ENCODE measurements at places on chromosomes 13 and 19. TPM values are rescaled to one million over a fixed set of nuclear protein-coding genes. Genes with fewer than 3 reads are reported as not detected.

GRCh38 chr13:48535766-48536165, 2.9 kb upstream of the RCBTB2 start:
- DNase-seq, result no peak

GRCh38 chr19:46371371-46371901, 24.5 kb downstream of the PPP5C start:
- no peak for DNase-seq

Gene ZSCAN1
- not detected for total RNA-seq

Gene LILRA1
- 0.22 TPM for total RNA-seq

Gene CFD
- 200 TPM for total RNA-seq

DNA sequence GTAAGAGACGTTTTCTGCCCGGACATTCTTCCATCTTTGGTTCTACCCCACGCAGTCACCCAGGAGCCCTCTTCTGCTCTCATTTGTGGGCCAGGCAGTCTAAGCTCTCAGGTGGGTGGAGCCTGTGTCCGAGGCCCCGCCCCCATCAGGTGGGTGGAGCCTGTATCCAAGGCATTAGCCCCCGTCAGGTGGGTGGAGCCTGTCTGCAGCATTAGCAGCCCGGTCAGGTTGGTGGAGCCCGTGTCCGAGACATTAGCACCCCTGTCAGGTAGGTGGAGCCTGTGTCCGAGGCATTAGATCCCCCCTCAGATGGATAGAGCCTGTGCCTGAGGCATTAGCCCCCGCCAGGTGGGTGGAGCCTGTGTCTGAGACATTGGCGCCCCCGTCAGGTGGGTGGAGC, 45.5 kb upstream of the C13orf46 start:
- no peak for DNase-seq

GRCh38 chr19:32767951-32768679, 48.5 kb downstream of the TDRD12 start:
- no peak for DNase-seq

DNA sequence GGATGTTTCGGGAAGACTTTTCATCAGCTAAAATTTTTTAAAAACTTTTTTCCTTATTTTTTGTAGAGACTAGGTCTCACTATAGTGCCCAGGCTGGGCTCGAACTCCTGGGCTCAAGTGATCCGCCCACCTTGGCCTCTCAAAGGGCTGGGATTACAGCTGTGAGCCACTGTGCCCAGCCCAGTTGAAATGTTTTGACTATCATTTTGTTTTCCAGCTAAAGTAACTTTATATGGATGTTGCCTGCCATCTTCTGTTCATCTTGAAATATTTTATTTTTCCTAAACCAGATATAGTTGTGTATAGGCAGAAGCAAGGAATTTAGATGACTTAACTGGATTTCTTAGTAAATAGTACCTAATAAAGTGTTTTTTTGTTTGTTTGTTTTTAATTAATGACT, 7.0 kb downstream of the CAB39L start:
- peak; percentile 25 for DNase-seq

- DNase-seq, result no peak
Measured at GRCh38 chr13:47081850-47082249, 185.0 kb upstream of the HTR2A start.

Gene FLT1
- total RNA-seq, result 40.7 TPM

DNA sequence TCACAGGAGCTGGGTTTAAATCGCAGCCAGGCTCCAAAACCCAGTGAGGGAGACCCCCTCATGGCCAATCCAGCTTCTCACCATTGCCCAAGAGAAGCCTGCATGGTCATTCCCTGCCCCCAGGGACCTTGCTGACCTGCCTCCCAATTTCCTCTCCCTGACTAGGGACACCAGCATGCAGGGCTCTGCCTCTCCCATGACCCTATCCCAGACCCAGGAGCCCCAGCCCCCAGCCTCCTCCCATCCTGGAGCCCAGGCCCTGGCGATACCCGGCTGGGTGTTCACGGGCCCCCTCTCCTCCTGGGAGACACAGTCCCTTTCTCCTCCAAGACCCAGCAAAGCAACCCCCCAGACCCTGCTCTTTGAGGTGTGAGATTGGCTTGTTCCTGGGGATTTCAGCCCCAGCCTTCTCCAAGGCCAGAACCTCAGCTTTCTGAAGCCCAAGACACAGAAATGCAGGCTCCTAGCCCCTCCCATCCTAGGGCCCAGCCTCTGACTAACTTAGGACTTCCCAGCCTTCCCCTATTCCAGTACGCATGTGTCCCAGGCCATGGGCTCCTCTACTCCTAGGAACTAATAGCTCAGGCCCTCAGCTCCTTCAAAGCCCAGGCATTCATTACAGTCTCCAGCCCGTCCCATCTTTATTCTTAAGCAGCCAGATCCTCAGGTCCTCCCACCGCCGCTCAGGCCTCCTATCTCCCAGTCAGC, 1.1 kb downstream of the GYS1 start:
- peak; percentile 63 for DNase-seq

GRCh38 chr13:30743319-30744055, 8.1 kb downstream of the ALOX5AP start:
- no peak for DNase-seq

- DNase-seq, result no peak
Measured at GRCh38 chr13:41074523-41074922, 13.2 kb downstream of the WBP4 start.

- no peak for DNase-seq
Measured at GRCh38 chr19:13965926-13966683, 13.8 kb downstream of the DCAF15 start.

- no peak for DNase-seq
Measured at GRCh38 chr13:57611969-57612368, 19.6 kb upstream of the PCDH17 start.

- DNase-seq, result no peak
Measured at GRCh38 chr19:33754361-33754760, 42.3 kb upstream of the KCTD15 start.

- DNase-seq, result no peak
Measured at GRCh38 chr19:46533078-46533620, 37.5 kb upstream of the PNMA8B start.

GRCh38 chr13:48775285-48775684, 121.6 kb downstream of the CYSLTR2 start:
- no peak for DNase-seq

Gene LNX2
- total RNA-seq, result 11.2 TPM

Gene DNAAF3
- total RNA-seq, result 1.8 TPM

Gene LILRB5
- total RNA-seq, result 5.7 TPM

- DNase-seq, result no peak
Measured at GRCh38 chr19:4557971-4558941, 1.2 kb downstream of the SEMA6B start.

DNA sequence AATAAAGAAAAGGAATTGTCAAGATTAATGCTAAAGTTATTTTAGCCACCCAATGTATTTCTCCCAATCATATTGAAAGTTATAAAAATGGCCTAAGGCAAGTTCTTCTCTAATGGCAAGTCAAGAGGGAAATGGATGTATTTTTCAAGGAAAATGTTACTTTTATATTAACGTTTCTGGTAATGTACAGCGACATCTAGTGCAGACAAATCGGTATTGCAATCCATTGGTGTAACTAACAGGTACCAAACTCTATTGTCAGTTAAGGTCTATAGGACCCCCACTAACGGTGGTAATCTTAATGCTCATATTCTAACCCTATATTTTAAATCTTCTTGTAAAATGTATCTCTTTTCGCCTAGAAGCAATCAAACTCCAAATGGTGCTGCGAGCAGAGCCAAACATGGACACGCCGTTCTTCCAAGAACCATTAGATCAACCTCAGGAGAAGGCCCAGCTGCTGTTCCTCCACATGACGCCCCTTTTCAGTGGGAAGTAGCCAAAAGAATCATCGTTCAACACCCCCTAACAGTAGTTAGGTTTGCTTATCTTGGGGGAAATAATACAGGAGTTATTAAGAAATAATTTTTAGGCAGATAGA, 98.5 kb upstream of the PABPC3 start:
- no peak for DNase-seq

Gene ZNF416
- 4.6 TPM for total RNA-seq

DNA sequence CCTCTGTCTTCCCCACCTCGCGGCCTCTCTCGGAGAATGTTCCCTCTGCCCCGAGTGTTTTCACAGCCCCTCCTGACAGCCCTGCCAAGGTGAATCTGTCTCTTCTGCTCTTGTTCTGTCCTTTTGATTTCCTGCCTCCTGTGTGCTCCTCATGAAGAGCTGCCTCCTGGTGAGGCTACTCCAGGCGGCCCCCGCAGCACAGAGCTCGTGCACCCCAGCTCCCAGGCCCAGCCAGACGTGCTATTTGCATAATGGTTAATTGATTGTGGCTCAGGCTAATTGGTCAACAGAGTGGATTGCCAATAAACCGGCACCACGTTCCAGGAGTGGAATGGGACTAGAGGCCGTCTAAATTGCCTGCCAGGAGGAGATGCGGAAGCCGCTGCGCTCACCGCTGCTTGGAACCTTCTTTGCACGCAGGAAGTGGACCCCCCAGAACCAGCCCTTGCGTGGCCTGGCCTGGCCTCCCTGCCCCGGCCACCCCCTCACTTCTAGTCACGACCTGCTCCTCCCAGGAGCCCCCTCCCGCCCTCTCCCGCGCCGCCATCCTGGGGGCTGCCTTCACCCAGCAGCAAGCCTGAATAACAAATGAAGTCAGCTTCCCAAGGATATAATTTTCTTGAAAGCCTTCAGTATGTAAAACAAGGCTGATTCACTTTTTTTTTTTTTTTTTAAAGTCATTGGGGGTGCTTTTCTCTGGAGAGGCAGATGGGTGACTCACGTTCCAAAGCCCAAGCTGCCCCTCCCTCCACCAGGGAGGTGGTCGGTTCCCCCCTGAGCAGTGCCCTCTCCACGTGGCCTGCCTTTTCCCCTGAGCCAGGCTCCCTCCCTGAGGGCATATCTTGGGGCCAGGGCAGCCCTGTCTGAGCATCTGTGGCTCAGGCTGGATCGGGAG, 144.0 kb downstream of the KDM4B start:
- no peak for DNase-seq

GRCh38 chr13:92951273-92951890, 275.2 kb upstream of the GPC6 start:
- no peak for DNase-seq

DNA sequence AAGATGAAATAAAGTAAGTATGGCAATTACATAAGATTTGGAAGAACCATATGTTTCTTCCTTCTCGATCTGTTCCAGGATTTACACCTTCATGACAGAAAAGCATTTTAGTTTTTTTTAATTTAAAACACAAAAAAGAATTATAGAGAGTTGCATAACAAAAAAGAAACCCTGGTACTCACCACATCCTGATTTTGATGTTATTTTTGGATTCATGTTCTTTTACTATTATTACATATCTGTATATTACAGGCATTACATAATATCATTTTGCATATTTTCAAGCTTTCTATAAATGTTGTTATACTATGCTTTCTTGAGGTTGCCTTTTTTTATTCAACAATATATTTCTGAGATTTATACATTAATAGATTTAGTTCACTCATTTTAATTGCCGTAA, 6.7 kb upstream of the KATNAL1 start:
- DNase-seq, result no peak

Gene MYO16
- total RNA-seq, result 1.7 TPM

DNA sequence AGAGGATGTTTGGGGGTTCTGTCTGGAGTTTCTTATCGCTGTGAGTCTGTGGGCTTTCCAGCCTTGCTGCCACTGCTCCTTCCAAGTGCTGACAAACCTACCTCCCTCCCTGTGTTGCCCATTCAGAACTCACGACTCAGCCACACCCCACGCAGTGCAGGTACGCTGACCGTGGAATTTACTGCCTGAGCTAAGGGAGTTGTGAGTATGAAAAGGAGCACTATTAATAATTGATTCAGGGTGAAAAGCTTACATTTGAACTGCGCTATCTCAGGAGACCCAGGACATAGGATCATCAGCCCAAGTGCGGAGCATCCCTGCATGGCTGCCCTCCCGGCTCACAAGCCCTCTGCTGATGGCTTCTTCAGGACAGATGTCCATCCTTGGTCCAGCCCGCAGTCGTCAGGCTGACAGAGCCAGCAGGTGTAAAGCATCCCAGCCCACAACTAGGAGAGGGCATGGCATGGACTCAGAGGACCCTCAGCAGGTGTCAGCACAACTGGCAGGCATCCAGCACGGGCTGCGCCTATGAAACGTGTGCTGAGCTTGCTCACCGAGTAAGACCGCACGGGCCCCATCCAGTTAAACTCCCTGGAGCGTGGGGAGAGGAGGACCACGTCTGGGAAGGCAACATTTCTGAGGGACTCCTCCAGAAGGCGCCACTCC, 244.0 kb downstream of the COL4A1 start:
- DNase-seq, result no peak

Gene ATXN8OS
- total RNA-seq, result not detected

Gene CERS1
- 1.4 TPM for total RNA-seq

DNA sequence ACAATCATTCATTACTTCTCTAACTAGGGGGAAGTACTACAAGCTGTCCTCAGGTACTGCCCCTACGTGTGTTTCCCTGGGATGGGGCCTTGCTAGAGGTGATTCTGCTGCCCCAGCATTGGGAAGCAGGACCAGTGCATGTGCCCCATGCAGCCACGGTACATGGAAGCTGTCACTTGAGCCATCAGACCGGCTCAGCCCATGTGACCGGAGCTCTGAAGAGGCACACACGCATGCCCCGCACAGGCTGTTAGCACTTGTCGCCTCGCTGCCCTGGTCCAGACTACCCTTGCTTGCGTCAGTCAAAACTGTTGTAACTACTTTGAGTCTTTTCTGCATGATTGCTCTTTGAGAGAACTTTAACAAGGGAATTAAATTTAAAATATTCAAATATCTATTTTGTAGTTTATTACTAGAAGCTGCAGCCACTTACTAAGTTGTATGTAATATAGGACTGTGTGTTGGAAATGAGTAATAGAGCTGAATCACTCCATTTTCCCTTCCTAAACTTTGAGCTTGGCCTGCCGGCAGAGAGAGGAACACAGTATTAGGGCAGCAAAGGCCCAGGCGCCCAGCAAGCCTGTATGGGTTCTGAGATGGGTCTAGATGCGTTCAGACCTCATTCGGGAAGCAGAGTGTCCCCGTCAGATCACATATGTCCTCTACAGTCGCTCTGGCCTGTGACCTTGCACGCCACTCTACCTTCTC, 42.2 kb downstream of the DHRS12 start:
- DNase-seq, result peak; percentile 43

- no peak for DNase-seq
Measured at GRCh38 chr13:65601855-65602254, 1628.3 kb downstream of the PCDH9 start.

Gene MBD3L1
- total RNA-seq, result not detected

Gene ATP1A3
- 375 TPM for total RNA-seq

GRCh38 chr13:91355099-91355825, 7.8 kb downstream of the MIR17HG start:
- DNase-seq, result no peak

GRCh38 chr13:99367663-99368448, 60.7 kb upstream of the GPR183 start:
- DNase-seq, result no peak

GRCh38 chr13:93173654-93174053, 53.0 kb upstream of the GPC6 start:
- no peak for DNase-seq
